MM.1S (cell line): ENCODE measurements at places on chromosomes 1 and 21.

DNA sequence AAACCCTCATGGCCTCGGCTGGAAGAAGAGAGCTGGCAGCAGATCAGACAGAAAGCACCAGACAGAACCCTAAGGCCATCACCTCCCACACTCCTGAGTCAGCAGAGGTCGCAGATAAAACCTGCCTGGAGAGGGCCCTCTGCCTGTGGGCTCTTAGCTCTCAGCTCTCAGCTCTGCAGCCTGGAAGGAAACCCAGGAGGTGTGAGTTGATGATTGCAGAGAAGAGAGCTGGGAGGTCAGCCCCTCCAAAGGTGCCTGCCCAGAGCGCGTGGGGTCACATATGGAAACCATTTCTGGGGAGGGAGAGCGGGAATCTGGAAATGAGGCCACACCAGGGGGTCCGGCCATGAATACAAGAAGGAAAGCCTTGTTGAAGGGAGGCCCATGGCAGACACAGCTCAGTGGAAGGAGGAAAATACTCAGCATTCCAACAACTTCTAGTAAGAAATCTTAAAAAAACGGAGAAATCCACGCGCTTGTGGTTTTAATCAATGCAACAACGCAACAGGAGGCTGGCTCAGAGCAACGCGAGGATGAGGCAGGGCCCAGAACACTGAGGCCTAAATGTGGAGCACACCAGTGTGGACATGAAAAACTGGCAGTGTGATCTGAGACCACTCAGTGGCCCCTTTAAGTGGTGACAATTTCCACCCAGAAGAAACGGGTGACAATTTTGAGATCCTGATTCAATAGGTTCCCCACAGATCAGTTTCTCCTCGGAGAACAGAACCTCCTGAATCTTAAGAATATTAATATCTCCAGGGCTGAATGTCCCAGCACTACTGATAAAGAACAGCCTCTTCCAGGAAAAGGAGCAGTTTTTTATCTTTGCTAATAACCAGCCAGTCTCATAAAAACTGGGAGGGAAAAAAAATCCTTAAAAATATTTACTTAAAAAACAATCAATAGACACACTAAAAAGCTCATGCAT, 45.7 kb downstream of the PSMG1 start:
- DNase-seq, result no peak

DNA sequence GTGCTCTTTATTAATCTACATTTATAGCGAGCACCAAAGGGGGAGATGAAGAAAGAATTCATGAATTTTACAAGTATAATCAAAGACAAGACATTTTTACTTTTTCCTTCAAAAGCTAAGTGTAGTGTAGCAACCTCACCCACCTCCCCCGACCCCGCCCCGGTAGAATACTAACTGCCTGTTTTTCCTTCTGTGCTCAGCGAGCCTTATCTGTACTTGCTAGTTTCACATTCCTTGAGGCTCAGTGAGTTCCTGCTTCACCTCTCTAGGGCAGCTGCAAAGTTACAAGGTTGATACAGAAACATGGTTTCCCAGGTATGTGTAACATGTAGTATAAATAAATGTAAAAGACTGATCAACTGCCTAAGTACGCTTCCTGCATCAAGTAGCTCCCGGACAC, 86.5 kb downstream of the LIPI start:
- no peak for DNase-seq

GRCh38 chr1:201599548-201599947, 60.6 kb downstream of the NAV1 start:
- no peak for DNase-seq

DNA sequence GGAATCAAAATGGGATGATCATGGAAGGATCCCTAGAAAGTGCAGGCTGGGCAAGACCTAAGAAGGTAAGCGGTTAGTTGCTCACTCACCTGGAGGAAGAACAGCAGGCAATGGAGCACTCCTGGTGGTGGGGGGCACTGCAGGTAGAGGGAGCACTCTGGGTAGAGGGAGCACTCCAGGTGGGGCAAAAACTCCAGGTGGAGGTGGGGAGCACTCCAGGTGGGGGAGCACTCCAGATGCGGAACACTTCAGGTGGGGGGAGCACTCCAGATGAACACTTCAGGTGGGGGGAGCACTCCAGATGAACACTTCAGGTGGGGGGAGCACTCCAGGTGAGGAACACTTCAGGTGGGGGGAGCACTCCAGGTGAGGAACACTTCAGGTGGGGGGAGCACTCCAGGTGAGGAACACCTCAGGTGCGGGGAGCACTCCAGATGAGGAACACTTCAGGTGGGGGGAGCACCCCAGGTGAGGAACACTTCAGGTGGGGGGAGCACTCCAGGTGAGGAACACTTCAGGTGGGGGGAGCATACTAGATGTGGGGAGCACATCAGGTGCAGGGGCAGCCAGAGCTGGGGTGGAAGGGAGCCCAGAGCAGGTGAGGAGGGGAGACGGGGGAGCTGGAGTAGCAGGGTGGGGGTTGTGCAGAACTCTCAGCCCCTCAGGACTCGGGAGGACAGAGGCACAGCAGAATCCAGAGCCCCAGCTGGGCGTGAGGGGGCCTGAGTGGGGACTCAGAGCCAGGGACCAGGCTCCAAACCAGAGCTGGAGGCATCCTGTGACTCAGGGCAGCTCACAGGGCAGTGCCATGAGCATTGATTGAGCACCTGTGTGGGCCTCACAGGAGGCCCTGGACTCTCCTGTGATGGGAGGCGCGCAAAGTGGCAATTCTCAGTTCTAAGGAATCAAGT, 37.7 kb upstream of the COL6A1 start:
- DNase-seq, result no peak

DNA sequence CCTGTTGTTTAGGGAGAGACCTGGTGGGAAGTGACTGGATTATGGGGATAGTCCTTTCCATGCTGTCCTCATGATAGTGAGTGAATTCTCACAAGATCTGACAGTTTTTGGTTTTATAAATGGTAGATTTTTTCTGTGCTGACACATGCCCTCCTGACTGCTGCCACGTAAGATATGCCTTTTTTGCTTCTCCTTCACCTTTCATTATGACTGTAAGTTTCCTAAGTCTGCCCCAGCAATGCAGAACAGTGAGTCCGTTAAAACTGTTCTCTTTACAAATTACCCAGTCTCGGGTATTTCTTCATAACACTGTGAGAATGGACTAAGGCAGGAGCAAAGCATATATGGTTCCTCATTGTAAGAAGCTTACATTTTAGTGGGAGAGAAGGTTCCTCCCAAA, 1727.2 kb downstream of the NCAM2 start:
- DNase-seq, result no peak
